ENCODE measurements at places on chromosomes 2 and 18.

GRCh38 chr2:17608251-17608650, 67.8 kb downstream of the VSNL1 start:
- DNase-seq = no peak

DNA sequence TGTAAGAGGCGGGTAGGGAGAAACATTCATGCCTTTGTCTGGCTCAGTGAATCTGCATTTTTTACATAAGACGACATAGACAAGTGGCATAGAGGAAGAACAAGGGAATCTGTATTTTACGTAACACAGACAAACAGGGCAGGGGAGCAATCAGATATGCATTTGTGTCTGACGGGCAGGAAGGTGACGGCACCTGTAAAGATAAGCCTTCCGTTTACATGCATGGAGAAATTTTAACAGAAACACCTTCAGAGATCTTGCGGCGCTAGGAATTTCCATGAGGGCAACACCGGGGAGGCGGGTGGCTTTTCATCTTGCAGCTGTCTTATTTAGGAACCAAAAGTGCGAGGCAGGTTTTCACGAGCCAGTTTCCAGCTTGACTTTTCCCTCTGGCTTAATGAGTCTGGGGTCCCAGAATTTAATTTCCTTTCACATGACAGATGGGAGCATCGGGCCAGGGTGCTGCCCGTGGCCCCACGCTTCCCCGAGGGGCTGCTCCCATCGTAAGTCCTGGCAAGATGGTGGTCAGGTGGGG, 42.6 kb downstream of the RTP5 start:
- no peak for DNase-seq

GRCh38 chr2:195532628-195533271, 124.3 kb upstream of the SLC39A10 start:
- DNase-seq = peak; percentile 84

- no peak for DNase-seq
Observed at GRCh38 chr2:241843321-241844065, 15.2 kb downstream of the PDCD1 start.

- DNase-seq = peak; percentile 49
Observed at GRCh38 chr18:76452357-76452756, 42.7 kb downstream of the ZNF516 start.

GRCh38 chr18:9517869-9518268, 42.6 kb downstream of the RALBP1 start:
- no peak for DNase-seq

- no peak for DNase-seq
Observed at GRCh38 chr18:76456018-76456750, 38.9 kb downstream of the ZNF516 start.

GRCh38 chr2:9164112-9164608, 42.5 kb upstream of the ASAP2 start:
- no peak for DNase-seq

- no peak for DNase-seq
Observed at GRCh38 chr2:60469536-60470317, 83.7 kb downstream of the BCL11A start.

- no peak for DNase-seq
Observed at GRCh38 chr2:6730649-6731532, 134.8 kb downstream of the CMPK2 start.

- no peak for DNase-seq
Observed at GRCh38 chr2:74930811-74931486, 27.5 kb upstream of the POLE4 start.

- DNase-seq = no peak
Observed at GRCh38 chr2:63661076-63661475, 72.3 kb downstream of the MDH1 start.

- no peak for DNase-seq
Observed at GRCh38 chr18:32443033-32443705, 27.5 kb downstream of the GAREM1 start.

DNA sequence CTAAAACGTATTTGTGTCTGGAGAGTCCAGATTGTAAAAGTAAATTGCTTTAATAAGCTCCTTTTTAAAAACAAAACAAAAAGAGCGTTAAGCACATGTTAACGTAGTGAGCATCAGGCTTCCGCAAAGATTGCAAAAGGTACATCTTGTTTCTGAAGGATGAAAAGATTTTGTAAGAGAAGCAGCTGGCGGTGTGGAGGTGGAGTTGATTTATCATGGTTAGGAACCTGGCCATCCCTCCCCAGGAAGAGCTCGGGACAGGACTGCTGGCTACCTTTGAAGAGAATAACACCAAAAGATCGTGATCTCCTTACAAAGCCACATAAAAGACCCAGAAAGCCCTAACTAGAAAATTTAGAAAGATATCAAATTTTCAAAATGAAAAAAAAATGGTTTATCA, 132.2 kb downstream of the DNER start:
- DNase-seq = no peak

- no peak for DNase-seq
Observed at GRCh38 chr18:13220361-13220991, 1.9 kb downstream of the LDLRAD4 start.

GRCh38 chr2:149149007-149149297, 110.5 kb downstream of the LYPD6B start:
- no peak for DNase-seq

GRCh38 chr2:233993461-233993860, 57.0 kb upstream of the SPP2 start:
- no peak for DNase-seq

DNA sequence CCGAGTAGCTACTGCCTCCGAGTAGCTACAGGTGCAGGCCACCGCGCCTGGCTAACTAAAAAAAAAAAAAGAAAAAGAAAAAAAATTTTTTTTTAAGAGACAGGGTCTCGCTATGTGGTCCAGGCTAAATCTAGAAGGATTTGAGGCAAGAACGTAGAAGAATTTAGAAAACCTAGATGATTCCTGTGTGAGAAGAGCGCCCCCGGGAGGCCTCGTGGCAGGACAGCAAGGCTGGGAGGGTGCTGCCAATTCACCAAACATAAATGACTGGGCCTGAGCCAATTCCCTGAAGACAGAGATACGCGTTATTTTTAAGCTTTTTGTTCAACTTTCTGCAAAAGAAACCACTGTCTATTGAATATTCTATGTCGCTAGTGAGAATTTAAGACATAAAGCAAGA, 90.1 kb upstream of the TGFA start:
- no peak for DNase-seq

All from GF-D8 (cell line).